ENCODE measurements at places on chromosomes 12 and 14.

DNA sequence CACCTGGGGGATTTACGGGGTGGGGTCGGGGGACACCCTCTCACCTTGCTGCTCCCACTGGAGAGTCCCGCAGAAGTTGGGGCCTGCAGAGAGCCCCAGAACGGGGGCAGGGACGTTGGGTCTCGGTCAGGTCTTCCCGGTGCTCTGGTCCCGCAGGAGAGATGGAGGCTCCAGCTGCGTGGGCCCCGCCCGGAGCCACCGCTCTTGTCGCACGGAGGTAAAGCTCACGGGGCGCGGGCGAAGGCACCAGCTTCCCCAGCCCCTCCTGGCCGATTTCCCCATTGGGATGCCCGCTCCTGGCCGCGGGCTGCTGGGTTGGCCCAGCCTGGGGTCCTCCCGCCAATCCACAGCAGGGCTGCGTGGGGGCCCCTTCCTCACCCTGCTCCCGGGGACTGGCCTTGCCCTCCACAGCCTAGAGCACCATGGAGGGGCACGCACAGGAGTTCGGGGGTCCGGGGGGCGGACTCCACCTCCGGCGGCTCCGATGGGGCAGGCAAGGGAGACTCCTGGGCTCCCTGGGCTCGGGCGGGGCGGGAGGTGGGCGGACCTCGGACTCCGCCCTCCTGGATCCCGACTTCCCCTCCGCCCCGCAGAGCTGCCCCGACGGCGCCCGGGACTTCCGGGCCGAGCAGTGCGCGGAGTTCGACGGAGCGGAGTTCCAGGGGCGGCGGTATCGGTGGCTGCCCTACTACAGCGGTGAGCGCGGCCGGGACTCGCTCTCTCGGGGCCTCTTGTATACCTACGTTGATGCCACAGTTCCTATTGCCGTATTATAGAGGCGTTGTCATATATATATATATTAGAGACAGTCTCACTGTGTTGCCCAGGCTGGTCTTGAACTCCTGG lies 8.4 kb downstream of the PAPLN start:
- no peak for DNase-seq
- peak overlapping the region; percentile 7 for H3K27ac ChIP-seq
- peak overlapping the region; percentile 44 for H3K4me3 ChIP-seq
- no peaks in the 10 kb centered on the region for H3K4me1 ChIP-seq
- no peaks in the 10 kb centered on the region for H3K36me3 ChIP-seq

DNA sequence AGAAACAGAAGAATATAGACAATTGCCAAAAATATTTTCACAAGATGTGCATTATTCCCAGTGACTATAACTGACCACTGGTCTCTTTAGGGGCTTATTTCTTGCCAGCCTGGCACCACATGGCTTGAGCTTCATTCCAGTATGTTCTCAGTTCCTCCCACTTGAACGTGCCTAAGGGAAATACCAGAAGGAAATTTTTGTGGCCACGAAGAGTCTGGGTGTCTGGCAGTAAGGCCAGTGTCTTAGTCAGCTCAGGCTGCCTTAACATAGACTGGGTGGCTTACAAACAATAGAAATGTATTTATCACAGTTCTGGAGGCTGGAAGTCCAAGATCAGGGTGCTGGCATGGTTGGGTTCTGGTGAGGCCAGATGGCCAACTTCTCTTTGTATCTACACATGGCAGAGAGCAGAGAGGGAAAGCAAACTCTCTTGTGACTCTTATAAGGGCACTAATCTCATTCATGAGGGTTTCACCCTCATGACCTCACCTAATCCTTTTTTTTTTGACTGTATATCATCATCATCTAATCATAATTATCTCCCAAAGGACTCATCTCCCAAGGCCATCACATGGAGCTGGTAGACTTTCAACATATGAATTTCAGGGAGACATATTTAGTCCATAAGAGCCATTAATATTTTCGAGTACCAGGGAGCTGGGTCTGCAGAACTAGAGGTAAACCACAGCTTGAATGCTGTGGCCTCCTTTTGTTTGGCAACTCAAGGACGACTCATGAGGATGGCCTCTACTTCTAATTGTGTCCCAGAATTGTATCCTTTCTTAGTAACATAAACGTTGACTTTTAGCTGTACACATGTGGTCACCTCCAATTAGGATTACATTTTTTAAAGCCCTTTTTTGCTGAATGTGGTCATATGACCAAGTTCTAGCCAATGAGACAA lies 5.1 kb upstream of the SMOC1 start:
- H3K4me3 ChIP-seq, result no peak overlapping the region
- DNase-seq, result peak; percentile 24
- no peaks in the 10 kb centered on the region for H3K4me1 ChIP-seq
- no peaks in the 10 kb centered on the region for H3K27me3 ChIP-seq

GRCh38 chr12:29288031-29288430 lies 92.9 kb downstream of the ERGIC2 start:
- H3K27me3 ChIP-seq, result no peaks in the 10 kb centered on the region
- H3K4me1 ChIP-seq, result no peaks in the 10 kb centered on the region
- DNase-seq, result no peak
- H3K36me3 ChIP-seq, result no peaks in the 10 kb centered on the region
- no peak overlapping the region for H3K27ac ChIP-seq

- H3K36me3 ChIP-seq, result no peaks in the 10 kb centered on the region
- no peak for DNase-seq
- H3K27ac ChIP-seq, result no peak overlapping the region
- H3K27me3 ChIP-seq, result no peaks in the 10 kb centered on the region
- no peaks in the 10 kb centered on the region for H3K4me1 ChIP-seq
- no peak overlapping the region for H3K4me3 ChIP-seq
These were observed 32.8 kb downstream of the NRXN3 start for GRCh38 chr14:78202976-78203375.

- H3K4me1 ChIP-seq, result no peaks in the 10 kb centered on the region
- no peaks in the 10 kb centered on the region for H3K27me3 ChIP-seq
- H3K4me3 ChIP-seq, result no peak overlapping the region
- H3K36me3 ChIP-seq, result no peaks in the 10 kb centered on the region
- no peak for DNase-seq
- no peak overlapping the region for H3K27ac ChIP-seq
These were observed 212.0 kb downstream of the SLC15A4 start for GRCh38 chr12:128611736-128612135.

GRCh38 chr12:7369274-7369729 lies 65.4 kb downstream of the ACSM4 start:
- H3K27ac ChIP-seq, result no peak overlapping the region
- no peaks in the 10 kb centered on the region for H3K4me1 ChIP-seq
- no peaks in the 10 kb centered on the region for H3K36me3 ChIP-seq
- DNase-seq, result peak; percentile 82

DNA sequence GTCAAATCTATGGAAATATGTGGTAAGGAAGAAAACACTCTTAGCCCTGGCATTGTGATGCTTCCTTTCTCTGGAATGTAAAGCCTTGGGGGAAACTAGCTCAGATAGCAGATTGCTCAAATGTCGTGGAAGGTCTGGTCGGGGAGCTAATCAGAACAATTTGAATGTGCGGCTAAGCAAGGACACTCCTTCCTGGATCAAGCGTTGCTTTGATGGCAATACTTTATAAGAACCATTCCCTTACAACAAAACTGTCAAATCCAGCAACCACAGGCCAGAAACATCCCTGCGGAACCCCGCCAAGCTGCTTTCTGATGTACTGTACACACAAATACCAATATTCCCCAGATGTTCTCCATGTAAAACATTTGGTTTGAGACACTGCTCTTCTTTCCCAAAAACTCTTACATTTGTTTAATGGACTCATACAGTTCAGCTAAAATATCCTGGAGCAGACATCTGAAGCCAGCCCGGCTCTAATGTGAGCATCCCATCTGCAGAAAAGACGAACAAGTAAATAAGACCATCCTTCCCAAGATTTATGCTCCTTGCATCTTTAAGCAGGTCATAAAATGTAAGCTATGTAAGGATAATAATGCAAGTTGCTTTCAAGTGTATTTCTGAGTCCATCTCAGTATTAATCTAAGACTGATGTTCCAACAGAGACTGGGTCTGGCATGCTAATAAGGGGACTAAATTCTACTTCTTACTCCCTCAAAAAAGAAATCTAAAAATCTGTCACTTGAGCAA lies 20.2 kb downstream of the NUAK1 start:
- peak overlapping the region; percentile 68 for H3K27ac ChIP-seq
- no peaks in the 10 kb centered on the region for H3K36me3 ChIP-seq
- H3K27me3 ChIP-seq, result no peaks in the 10 kb centered on the region
- DNase-seq, result no peak
- H3K4me3 ChIP-seq, result no peak overlapping the region

- H3K27ac ChIP-seq, result no peak overlapping the region
- no peak for DNase-seq
- H3K36me3 ChIP-seq, result no peaks in the 10 kb centered on the region
- no peak overlapping the region for H3K4me3 ChIP-seq
These were observed 52.6 kb downstream of the GALC start for GRCh38 chr14:87940382-87940781.

DNA sequence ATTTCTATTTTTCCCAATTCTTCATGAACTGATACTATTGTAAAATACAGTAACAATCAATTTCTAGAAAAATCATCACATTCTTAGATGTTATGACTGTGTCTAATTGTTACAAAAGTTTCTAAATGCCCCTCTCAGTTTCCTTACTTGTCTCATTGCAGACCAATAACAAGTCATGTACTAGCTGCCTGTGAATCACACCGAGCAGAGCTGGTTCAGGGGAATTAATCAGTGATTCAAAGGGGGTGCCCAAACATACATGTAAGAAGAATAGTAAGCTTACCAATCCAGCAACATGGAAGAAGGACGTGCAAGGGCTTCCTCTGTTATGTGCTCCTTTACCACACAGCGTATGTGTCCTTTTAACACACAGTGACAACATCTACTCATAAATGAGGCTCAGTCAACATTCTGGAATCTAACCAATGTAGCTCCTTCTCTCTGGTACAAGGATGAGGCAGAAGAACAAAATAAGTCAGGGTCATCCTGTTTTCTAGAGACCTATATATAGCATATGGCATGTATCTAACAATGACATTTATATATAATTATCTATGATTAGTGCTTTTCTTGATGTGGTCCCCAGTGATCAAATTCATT lies 126.4 kb downstream of the SCN8A start:
- no peaks in the 10 kb centered on the region for H3K36me3 ChIP-seq
- no peaks in the 10 kb centered on the region for H3K4me1 ChIP-seq
- no peak overlapping the region for H3K27ac ChIP-seq

DNA sequence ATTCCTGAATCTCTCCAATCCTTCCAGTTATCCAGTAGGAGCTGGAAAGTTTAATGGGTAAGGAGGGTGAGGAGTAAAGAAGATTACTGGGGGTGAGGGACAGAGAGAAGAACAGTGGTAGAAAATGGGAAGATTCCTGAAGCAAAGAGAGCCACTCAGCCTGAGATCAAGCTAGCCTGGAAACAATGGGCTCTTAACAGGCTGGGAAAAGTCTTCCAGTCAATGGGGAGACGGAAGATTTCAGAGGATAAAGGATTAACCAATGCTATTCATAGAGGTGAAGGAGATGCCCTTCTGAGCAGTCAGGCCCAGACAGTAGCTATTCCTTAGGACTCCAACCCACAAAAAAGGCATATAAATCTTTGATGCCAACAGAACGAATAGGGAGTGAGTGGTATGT lies 14.8 kb downstream of the GDF11 start:
- H3K27ac ChIP-seq, result no peak overlapping the region
- H3K27me3 ChIP-seq, result no peaks in the 10 kb centered on the region
- H3K4me1 ChIP-seq, result no peaks in the 10 kb centered on the region
- H3K4me3 ChIP-seq, result no peak overlapping the region
- DNase-seq, result no peak

- no peaks in the 10 kb centered on the region for H3K36me3 ChIP-seq
- H3K4me3 ChIP-seq, result no peak overlapping the region
- H3K27ac ChIP-seq, result no peak overlapping the region
- no peaks in the 10 kb centered on the region for H3K4me1 ChIP-seq
These were observed 244.7 kb downstream of the C12orf75 start for GRCh38 chr12:105575235-105575634.

DNA sequence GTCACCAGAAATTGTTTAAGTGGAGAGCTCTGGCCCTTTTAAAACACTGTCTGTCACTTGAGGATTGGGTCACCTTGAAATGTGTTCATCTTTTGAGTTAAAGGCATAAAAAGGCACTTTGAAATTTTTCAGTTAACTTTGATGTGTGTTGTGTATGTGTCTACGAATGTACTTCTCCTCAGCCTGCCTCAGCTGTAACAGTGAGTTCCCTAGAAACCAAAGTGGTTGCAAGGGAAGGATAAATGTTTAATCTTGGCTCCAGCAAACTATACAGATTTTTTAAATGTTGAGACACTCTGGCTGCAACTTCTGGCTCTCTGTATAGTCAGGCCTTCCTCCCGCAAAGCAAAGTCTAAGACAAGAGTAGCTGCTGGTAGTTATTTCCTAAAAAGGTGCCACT lies 8.3 kb downstream of the DERA start:
- no peak for DNase-seq
- H3K4me1 ChIP-seq, result no peaks in the 10 kb centered on the region
- no peak overlapping the region for H3K27ac ChIP-seq
- no peak overlapping the region for H3K4me3 ChIP-seq
- no peaks in the 10 kb centered on the region for H3K27me3 ChIP-seq
- no peaks in the 10 kb centered on the region for H3K36me3 ChIP-seq

DNA sequence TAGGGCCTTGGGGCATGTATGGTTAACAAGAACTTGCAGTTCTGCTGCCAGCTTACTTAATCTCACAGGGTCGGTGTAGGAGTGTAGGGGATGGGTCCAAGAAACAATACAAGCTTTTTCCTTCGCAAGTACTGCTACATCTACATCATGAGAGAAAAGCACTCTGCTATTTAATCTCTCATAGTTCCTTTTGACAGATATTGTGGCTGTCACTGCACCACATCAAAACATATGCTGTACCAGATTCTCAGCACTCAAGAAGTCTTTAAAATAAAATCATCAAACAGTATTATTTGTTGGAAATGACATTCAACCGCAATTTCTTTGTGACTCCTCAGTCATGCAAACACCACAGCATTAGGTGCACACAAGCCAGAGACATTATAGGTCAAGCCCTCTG lies 215.5 kb upstream of the BMP4 start:
- H3K36me3 ChIP-seq, result no peaks in the 10 kb centered on the region
- H3K4me1 ChIP-seq, result no peaks in the 10 kb centered on the region
- no peak overlapping the region for H3K4me3 ChIP-seq
- H3K27ac ChIP-seq, result no peak overlapping the region
- DNase-seq, result no peak

DNA sequence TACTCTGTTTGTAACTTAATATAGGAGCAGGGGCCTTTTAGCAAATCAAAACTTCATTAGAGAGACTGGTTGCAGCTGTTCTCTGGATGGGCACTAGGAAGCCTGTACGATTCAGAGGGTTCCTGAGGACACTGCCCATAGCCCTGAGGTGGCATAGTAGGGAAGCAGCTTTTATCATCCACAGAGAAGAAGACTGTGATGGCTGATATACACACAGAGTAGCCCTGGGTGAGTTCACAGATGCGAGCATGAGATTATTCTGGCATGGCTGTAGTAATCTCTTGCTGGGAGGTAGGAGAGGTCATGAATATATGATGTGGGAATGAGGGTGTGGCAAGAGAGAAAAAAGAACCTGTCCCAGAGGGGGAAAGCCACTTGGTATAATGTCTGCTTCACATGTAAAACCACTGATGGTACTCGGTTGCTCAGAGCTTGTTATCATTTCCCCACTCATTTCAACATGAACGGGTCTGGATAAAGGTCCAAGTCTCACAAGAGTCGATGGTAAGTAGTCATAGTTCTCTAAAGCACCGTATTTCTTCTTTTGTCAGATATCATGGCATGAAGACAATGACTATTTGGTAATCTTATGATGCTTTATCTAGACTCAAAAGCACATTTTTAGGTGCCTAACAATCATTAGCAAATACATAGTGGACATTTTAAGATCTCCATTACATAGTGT lies 52.0 kb downstream of the PEBP1 start:
- no peak overlapping the region for H3K4me3 ChIP-seq
- no peaks in the 10 kb centered on the region for H3K36me3 ChIP-seq
- DNase-seq, result no peak
- no peak overlapping the region for H3K27ac ChIP-seq
- H3K4me1 ChIP-seq, result no peaks in the 10 kb centered on the region
- no peaks in the 10 kb centered on the region for H3K27me3 ChIP-seq

Data from breast epithelium (tissue), 4 donors.